ENCODE measurements at places on chromosomes 7 and 10. TPM values are rescaled to one million over a fixed set of nuclear protein-coding genes. Genes with fewer than 3 reads are reported as not detected.

DNA sequence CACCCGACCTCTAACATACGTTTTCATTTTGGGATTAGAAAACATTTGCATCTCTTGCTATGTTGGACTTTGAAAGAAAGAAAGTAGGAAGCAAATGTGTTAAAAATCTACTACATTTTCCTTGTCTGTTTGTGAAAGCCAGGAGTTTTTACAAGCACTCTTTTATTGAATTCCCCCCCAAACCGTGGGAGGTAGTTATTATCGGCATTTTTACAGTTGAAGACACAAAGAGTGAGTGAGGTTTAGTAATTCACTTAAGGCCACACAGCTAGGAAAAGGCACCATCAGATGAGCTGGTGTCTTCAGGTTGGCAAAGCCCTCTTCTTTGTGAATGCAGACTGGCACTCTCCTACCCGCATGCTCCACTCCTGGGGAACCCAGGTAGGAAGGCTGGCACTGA lies 23.5 kb upstream of the SFMBT2 start:
- DNase-seq: no peak
- peaks cover 41% of the 10 kb centered on the region for H3K27me3 ChIP-seq
- H3K27ac ChIP-seq: no peak overlapping the region
- H3K4me3 ChIP-seq: no peak overlapping the region
- no peaks in the 10 kb centered on the region for H3K36me3 ChIP-seq

The AKR1C2 gene
- total RNA-seq: 29.4 TPM

GRCh38 chr10:11876324-11876723 lies 53.2 kb downstream of the PROSER2 start:
- peaks cover 4% of the 10 kb centered on the region for H3K36me3 ChIP-seq
- H3K4me3 ChIP-seq: no peak overlapping the region
- no peaks in the 10 kb centered on the region for H3K27me3 ChIP-seq
- peaks cover 81% of the 10 kb centered on the region for H3K4me1 ChIP-seq

The GPRIN2 gene
- not detected for total RNA-seq

GRCh38 chr10:23362879-23363792 lies 18.5 kb upstream of the C10orf67 start:
- H3K27ac ChIP-seq: no peak overlapping the region
- no peaks in the 10 kb centered on the region for H3K36me3 ChIP-seq
- H3K27me3 ChIP-seq: no peaks in the 10 kb centered on the region
- H3K4me1 ChIP-seq: no peaks in the 10 kb centered on the region
- no peak overlapping the region for H3K4me3 ChIP-seq

DNA sequence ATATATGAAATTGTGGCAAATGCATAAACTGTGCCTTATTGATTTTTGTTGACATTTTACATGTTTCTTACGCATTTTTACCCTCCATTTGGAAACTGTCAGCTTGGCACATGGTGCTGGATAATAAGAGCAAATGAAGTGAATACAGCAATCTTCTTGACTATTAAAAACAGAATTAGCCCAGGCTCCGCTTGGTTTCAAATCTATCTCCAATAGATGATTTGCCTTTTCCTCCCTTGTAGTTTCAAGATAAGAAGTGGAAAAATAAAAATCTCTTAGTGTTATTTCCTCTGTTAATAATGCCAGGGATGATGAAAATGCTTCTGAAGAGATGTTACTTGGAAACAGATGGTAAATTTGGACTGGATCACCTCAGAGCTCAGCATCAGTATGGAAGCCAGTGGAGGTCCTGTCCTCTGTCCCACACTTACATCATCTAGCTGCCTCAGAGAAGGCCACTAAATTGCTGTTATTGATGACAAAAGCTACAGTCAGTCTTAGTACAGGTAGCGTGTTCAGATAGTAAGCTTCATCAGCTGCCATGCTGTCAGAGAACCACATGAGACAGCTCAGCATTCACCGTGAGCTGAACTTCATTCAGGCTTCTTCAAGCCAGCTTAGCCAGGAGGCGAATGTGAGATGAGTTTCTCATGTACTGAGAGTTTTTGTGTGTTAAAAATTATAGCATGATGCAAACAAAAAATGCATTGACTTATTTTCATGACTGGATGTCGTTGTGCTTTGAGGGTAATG lies 246.8 kb downstream of the CELF2 start:
- no peaks in the 10 kb centered on the region for H3K36me3 ChIP-seq
- no peak for DNase-seq
- H3K27ac ChIP-seq: no peak overlapping the region
- H3K4me3 ChIP-seq: no peak overlapping the region
- no peaks in the 10 kb centered on the region for H3K27me3 ChIP-seq
- H3K4me1 ChIP-seq: no peaks in the 10 kb centered on the region

DNA sequence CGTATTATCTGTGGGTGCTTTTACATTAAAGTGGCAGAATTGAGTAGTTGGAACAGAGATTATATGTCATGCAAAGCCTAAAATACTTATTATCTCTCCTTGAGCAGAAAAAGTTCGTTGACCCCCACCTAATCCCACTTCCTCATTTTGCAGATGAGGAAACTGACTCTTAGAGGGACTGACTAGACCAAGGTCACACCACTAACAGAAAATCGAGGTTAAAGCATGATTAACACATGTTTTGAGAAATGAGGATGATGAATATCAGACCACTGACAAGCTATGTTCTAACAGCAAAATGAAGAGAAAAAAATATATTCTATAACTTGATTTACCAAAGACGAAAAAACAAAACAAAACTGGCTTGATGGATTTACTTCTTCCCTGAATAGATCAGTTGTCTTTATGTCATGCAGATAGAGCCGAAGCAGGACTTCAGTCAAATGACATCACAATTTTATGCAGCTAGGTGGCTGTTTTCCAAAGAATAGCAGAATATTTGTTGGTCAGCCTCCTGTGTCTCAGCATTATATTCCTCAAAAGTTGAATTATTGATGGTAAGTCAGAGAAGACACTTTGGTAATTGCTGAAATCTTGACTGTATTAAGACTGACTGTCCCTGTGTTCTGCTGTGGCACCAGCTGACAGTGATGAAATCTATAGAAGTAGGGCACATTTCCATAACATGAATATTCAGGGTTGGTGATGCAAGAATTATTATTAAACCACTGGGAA lies 24.2 kb upstream of the SMIM30 start:
- no peak for DNase-seq
- peaks cover 11% of the 10 kb centered on the region for H3K4me1 ChIP-seq
- H3K27me3 ChIP-seq: no peaks in the 10 kb centered on the region

GRCh38 chr10:69503001-69503895 lies 52.0 kb downstream of the TSPAN15 start:
- H3K27ac ChIP-seq: no peak overlapping the region
- H3K27me3 ChIP-seq: peaks cover 40% of the 10 kb centered on the region

DNA sequence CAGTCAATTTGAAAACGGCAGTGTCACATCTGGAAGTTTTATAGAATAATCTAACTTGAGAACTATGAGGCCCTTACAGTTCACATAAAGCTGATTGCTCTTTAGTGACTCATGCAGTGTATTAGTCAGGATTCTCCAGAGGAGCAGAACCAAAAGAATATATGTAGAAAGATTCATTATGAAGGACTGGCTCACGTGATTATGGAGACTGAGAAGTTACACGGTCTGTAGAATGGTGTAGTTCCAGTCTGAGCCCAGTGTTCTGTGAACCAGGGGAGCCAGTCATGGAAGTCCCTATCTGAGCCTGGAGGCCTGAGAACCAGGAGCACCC lies 21.5 kb downstream of the RBM33 start:
- H3K27me3 ChIP-seq: no peaks in the 10 kb centered on the region
- H3K4me3 ChIP-seq: no peak overlapping the region
- H3K4me1 ChIP-seq: peaks cover 3% of the 10 kb centered on the region
- H3K27ac ChIP-seq: 0 out of 3 replicates have a peak overlapping the region, but pooled peaks have one; percentile 15

GRCh38 chr7:91289633-91290254 lies 25.5 kb downstream of the FZD1 start:
- H3K27me3 ChIP-seq: no peaks in the 10 kb centered on the region
- no peaks in the 10 kb centered on the region for H3K4me1 ChIP-seq
- no peaks in the 10 kb centered on the region for H3K36me3 ChIP-seq

The LARP4B gene
- total RNA-seq: 128 TPM

GRCh38 chr7:13731643-13732042 lies 257.8 kb downstream of the ETV1 start:
- H3K27ac ChIP-seq: no peak overlapping the region
- no peak for DNase-seq
- no peaks in the 10 kb centered on the region for H3K27me3 ChIP-seq
- no peaks in the 10 kb centered on the region for H3K4me1 ChIP-seq

DNA sequence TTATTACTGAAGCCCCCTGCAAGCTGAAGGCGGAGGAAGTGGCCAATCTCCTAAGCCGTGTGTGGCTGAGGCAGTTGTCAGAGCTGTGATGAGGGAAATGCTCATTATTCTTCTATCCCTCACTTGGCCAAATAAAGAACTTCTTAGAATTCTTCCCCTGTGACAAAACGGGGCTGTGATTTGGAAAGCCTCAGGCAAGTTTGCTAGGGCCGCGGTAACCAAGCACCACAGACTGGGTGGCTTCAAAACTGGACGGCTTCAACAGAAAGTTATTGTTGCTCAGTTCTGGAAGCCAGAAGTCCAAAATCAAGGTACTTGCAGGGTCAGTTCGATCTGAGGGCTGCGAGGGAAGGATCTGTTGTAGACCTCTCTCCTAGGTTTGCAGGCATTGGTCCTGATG lies 72.3 kb upstream of the STEAP1B start:
- no peak overlapping the region for H3K4me3 ChIP-seq
- H3K4me1 ChIP-seq: no peaks in the 10 kb centered on the region
- H3K36me3 ChIP-seq: no peaks in the 10 kb centered on the region
- H3K27ac ChIP-seq: no peak overlapping the region

DNA sequence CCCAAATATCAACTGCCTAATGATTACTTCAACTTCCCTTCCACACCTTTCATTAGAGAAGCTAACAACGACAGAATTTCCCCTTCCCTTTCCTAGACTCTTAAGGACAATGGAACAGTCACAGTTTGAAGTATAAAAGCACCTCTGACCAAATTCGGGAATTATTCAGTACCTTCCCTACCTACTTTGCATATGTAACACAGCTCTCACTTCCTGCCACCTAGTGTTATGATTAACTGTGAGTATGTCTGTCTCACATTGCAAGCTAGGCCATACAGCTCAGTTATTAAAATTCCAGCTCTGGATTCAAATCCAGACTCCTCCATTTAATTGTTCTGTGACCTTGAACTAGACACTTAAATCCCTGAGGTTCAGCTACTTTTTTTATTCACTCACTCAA lies 44.8 kb upstream of the HPSE2 start:
- no peak overlapping the region for H3K27ac ChIP-seq
- H3K4me3 ChIP-seq: no peak overlapping the region
- no peaks in the 10 kb centered on the region for H3K4me1 ChIP-seq

GRCh38 chr7:70071766-70072165 lies 473.5 kb downstream of the AUTS2 start:
- no peaks in the 10 kb centered on the region for H3K4me1 ChIP-seq
- H3K36me3 ChIP-seq: no peaks in the 10 kb centered on the region
- H3K4me3 ChIP-seq: no peak overlapping the region

DNA sequence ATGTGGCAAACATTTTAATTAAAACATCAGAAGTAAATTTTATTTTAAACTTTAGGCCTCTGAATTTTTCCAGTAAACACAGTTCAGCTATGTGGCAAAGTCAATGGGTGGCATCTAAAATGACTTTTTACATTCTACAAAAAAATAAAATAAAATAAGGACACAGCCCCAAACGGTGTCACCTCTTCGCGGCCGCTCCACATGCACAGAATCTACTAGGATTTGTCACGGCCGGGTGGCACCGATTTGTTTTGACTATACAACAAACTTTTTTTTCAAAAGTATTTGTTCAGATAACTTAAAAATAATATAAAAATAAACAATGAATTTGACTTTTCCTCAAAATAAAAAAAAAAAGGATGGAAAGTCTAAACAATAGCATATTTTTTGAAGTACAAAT lies 127.8 kb downstream of the EBF3 start:
- no peak overlapping the region for H3K4me3 ChIP-seq
- H3K27me3 ChIP-seq: peaks cover 40% of the 10 kb centered on the region
- no peak for DNase-seq
- no peaks in the 10 kb centered on the region for H3K4me1 ChIP-seq
- no peaks in the 10 kb centered on the region for H3K36me3 ChIP-seq

- H3K4me3 ChIP-seq: no peak overlapping the region
- DNase-seq: no peak
- peaks cover 2% of the 10 kb centered on the region for H3K27me3 ChIP-seq
- no peaks in the 10 kb centered on the region for H3K36me3 ChIP-seq
- H3K4me1 ChIP-seq: no peaks in the 10 kb centered on the region
- no peak overlapping the region for H3K27ac ChIP-seq
Measured at GRCh38 chr7:150755473-150756099, 18.4 kb downstream of the GIMAP5 start.

The H2BK1 gene
- not detected for total RNA-seq

- no peak for DNase-seq
- H3K27ac ChIP-seq: no peak overlapping the region
- 0 out of 3 replicates have a peak, but pooled peaks cover 2% of the 10 kb centered on the region for H3K27me3 ChIP-seq
- no peaks in the 10 kb centered on the region for H3K4me1 ChIP-seq
Measured at GRCh38 chr10:116827214-116827671, 22.1 kb upstream of the ENO4 start.

The ACSM6 gene
- not detected for total RNA-seq

- H3K27ac ChIP-seq: no peak overlapping the region
- H3K27me3 ChIP-seq: no peaks in the 10 kb centered on the region
- H3K36me3 ChIP-seq: peaks cover 3% of the 10 kb centered on the region
- DNase-seq: peak; percentile 43
- H3K4me3 ChIP-seq: no peak overlapping the region
Measured at GRCh38 chr7:92691578-92691977, 101.4 kb upstream of the FAM133B start.

DNA sequence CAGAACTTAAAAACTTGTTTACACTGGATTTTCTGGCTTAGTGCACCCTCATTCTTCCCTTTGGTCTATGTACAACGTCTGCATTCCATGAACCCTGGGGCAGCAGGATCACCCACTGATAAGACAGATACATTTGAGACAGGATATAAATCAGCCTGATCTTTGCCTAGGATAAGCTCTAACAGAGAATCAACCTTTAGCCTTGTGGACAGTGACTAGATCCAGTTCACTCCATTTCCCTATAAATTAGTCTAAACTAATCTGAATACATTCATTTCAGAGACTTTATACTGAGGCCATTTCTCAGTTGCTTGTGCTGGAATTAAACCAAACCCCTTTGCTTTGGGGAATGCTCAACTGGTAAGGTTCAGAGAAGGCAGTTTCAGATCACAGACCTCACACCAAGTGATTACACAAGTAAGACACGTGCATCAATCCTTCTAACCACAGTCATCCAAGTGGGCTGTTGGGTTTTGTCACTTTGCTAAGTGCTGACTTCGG lies 639.8 kb upstream of the FZD8 start:
- H3K27me3 ChIP-seq: no peaks in the 10 kb centered on the region
- H3K36me3 ChIP-seq: no peaks in the 10 kb centered on the region
- DNase-seq: no peak
- H3K4me3 ChIP-seq: no peak overlapping the region
- no peaks in the 10 kb centered on the region for H3K4me1 ChIP-seq
- no peak overlapping the region for H3K27ac ChIP-seq

The TRPV6 gene
- 0.81 TPM for total RNA-seq

DNA sequence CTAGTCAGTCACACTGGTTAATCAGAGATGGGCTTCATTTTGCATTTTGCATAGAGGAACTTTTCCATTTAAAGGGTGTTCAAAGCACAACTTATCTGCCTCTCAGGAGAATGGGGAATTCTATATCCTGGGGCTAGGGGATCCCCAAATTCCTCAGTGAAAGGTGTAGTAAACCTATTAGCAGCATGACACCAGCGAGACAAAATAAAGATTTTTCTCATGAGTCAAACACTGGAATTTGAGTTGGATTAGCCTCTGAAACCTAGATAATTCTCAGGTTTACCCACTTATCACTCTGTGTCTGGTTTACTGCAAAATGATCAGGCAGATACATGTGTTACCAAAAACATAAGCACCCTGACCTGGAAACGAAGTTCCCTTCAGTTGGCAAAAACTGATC lies 2.1 kb downstream of the AFAP1L2 start:
- H3K36me3 ChIP-seq: no peaks in the 10 kb centered on the region
- no peaks in the 10 kb centered on the region for H3K4me1 ChIP-seq
- peaks cover 18% of the 10 kb centered on the region for H3K27me3 ChIP-seq
